ENCODE measurements at places on chromosomes 6 and 20. TPM values are rescaled to one million over a fixed set of nuclear protein-coding genes. Genes with fewer than 3 reads are reported as not detected.

FITM2 gene
- total RNA-seq = 8.8 TPM

MYB gene
- total RNA-seq = not detected

SIRPB1 gene
- 0.77 TPM for total RNA-seq

PRSS35 gene
- 2.4 TPM for total RNA-seq

DST gene
- 59.4 TPM for total RNA-seq

PTCRA gene
- not detected for total RNA-seq

ACOT8 gene
- 31.7 TPM for total RNA-seq

VGLL2 gene
- total RNA-seq = not detected

CALHM4 gene
- not detected for total RNA-seq

Data from pericardium fibroblast (primary cell).